ENCODE measurements at places on chromosomes 1 and 21.

DNA sequence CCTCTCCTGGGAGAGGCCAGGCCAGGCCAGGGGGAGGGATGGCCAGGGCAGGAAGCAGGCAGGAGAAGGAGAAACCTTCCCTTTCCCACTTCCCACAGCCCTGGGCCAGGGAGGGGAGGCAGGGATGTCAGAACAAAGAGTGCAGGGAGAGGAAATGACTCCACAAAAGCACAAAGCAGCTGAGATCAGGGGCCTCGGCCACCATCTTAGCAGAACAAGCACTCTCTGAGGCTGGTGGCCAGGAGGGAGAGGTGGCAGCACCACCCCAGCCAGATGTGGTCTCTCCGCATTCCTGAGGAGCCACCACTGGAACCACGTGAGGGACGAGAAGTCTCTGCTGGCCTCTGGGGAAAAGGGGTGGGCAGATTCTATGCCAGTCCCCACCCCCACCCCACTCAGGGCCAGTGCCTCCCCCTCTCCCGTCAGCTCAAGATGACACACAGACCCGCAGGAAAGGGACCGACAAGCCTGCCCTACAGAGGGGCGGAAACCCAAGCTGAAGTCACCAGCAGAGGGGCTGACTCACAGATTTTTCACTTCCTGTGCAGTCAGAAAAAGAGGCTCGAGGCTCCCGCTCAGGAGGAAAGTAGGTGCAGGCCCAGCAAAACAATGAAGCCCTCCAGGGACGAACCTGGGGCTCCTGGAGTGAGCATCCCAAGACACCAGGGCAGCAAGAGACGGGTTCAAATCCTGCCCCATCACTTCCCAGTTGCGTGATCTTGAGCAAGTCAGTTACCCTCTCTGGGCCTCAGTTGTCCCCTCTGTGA is 24.1 kb upstream of the ALDH4A1 start:
- DNase-seq: peak; percentile 94

GRCh38 chr1:171922999-171923398 is 81.7 kb downstream of the DNM3 start:
- no peak for DNase-seq

DNA sequence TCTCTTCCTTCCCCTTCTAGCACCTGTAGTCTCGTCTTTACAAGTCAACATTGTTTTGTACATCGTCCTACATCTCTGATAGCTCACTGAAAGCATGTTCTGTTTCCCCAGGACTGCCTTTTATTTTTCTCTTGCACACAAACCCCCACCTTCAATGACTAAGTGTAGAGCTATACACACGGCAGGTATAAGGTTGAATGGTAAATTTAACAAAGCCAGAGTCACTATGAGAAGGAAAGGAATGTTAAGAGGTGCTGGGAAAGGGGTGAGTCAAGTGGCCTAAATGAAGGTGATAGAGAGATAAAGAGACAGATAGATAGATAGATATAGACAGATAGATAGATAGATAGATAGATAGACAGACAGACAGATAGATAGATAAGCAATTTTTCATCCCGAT is 134.3 kb upstream of the ATP1B1 start:
- no peak for DNase-seq

- DNase-seq: no peak
Observed at GRCh38 chr1:197783510-197783948, 8.2 kb upstream of the DENND1B start.

- DNase-seq: no peak
Observed at GRCh38 chr1:85307987-85308832, 31.8 kb upstream of the BCL10 start.

GRCh38 chr1:247274605-247275256 is 18.9 kb downstream of the VN1R5 start:
- no peak for DNase-seq

DNA sequence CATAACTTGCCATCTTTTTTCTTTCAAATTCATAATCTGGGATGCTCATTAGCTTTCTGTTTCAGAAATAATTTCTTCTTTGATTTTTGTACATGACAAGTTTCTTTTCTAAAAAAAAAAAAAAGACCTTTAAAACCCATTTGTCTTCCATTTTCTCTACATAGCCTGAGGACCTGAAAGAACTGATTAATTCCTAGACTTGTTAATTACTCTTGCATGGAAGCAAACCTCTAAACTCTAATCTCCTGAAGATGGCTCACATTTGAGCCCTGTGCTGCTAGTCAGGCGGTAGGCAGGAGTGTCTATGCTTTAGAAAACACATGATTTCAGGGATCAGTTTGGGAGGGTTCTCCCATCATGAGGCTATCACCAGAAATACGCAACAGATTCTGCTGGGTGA is 152.0 kb downstream of the KAZN start:
- DNase-seq: no peak

Data from natural killer cell treated with Interleukin-12 subunit alpha and Interleukin-12 subunit beta and Interleukin-15 and Interleukin-18, amount 100 ng/mL, for 72 hours (primary cell).